ENCODE measurements at places on chromosomes 12 and 14. TPM values are rescaled to one million over a fixed set of nuclear protein-coding genes. Genes with fewer than 3 reads are reported as not detected.

TCL1B gene
- polyA plus RNA-seq: not detected

GOLT1B gene
- 37.9 TPM for polyA plus RNA-seq

LIN52 gene
- polyA plus RNA-seq: 11.8 TPM

GLI1 gene
- polyA plus RNA-seq: 11.5 TPM

AKAP5 gene
- 0.35 TPM for polyA plus RNA-seq
